PC-3 (cell line): ENCODE measurements at places on chromosomes 4 and X. TPM values are rescaled to one million over a fixed set of nuclear protein-coding genes. Genes with fewer than 3 reads are reported as not detected.

- no peak for DNase-seq
Measured at GRCh38 chrX:19589105-19589504, 73.8 kb upstream of the MAP3K15 start.

DNA sequence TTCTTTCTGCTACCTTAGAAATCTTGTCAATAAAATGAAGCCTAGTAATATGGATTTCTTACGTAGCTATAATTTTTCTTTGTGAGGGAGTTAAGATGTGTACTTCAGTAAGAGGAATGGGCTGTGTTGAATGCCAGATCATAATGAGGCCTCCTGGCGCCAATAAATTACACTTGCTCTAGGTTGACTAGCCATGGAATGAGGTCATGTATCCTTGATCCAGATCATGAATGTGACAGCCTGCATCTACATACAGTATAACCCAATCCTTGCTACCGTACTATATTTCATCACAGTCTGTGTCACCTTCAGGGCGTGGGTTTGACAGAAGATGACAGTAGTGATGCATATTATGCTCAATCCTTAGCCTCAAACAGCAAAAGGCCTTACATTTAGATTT, 36.2 kb downstream of the NHS start:
- DNase-seq: no peak

- peak; percentile 57 for DNase-seq
Measured at GRCh38 chrX:21490341-21490740, 116.1 kb downstream of the CNKSR2 start.

GRCh38 chr4:150098214-150098613, 20.0 kb downstream of the DCLK2 start:
- no peak for DNase-seq

GRCh38 chr4:122403861-122404260, 25.1 kb downstream of the ADAD1 start:
- DNase-seq: no peak

DNA sequence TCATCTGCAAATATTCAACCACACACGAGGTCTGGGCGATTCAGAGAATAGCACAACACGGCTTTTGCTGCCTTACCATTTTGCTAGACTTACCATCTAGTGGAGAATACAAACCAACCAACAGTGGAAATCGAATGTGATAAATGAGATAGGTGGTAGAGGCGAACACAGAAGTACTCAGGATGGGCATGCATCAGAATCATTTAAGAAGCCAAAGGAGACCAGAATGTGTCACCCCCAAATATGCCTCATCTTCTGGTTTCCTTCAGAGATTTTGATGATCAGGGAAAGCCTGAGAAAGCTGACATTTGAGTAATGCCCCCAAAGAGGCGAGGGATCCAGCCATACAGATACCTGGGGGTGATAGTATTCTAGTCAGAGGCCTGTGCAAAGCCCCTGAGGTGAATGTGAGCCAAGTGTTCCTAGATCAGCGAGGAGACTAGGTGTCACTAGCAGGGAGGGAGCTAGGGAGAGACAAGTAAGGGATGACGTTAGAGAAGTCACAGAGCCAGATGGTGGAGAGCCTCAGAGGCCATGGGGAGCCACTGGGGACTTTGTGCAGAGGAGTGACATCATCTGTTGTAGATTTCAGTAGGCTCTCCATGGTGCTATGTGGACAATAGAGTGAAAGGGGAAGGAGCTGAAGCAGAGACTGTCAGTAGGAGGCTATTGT, 1.7 kb downstream of the MTMR1 start:
- DNase-seq: no peak

DNA sequence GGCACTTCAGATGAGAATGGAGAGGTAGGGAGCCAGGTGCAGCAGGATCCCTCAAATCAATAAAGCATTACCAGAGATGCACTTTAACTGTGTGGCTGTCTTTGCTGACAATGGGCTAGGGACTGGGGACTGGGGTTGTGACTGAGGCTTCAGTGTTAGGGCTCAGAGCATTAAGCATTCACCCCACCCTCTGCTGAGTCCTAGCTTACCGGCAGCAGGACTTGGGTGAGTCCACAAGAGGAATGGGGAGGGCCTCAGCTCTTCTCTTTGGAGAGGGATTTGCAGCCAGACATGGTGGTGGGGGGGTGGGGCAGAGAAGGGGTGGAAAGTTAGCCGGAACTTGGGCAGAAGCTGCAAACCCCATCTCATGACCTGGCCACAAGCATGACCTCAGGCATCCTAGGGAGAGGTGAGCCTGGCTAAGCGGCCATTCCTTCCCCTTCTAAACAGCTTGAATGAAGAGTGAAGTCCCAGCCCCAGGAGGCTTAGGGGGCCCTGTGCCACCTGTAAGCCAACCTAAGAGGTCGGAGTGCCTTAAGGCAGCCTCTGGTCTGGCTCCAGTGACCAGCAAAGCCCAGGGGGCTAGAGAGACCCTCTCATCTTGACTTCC, 78.4 kb downstream of the STARD8 start:
- no peak for DNase-seq

- peak; percentile 82 for DNase-seq
Measured at GRCh38 chrX:106955004-106955772, 35.0 kb downstream of the CLDN2 start.

DNA sequence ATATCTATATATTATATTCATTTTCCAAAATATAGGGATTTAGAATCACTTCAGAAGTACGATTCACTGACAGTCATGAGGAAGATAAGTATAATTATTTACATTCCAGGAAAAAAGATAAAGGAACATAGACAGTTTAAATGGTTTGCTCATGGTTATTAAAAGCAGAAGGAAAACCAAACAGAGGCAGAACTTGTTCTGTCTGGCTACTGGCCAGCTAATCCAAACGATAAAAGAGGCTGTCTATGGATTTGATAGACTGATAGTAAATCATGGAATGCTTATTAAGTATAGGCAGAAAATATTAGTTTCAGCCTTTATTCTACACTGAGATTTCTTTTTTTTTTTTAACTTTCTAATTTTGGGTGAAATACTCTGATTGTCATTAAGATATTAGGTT, 50.2 kb downstream of the RPGR start:
- peak; percentile 46 for DNase-seq

DNA sequence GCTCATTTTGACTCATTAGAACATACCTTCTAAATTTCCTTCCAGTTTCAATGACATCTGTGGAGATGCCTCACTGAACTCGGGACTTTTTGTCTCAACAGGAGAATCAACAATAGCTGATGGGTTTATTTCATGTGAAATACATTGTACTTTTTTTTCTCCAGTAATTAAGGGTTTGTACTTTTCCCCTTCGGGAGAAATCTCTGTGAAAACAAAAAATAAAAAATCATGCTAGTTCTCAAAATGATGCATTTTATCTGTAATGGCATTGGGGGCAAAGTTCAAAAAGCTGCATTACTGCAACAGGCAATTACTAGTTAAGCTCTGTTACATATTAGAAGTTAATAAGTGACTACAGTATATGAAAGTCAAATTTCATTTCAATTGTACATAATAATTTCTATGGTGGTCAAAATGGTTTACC, 167.3 kb upstream of the SH3RF1 start:
- no peak for DNase-seq

DNA sequence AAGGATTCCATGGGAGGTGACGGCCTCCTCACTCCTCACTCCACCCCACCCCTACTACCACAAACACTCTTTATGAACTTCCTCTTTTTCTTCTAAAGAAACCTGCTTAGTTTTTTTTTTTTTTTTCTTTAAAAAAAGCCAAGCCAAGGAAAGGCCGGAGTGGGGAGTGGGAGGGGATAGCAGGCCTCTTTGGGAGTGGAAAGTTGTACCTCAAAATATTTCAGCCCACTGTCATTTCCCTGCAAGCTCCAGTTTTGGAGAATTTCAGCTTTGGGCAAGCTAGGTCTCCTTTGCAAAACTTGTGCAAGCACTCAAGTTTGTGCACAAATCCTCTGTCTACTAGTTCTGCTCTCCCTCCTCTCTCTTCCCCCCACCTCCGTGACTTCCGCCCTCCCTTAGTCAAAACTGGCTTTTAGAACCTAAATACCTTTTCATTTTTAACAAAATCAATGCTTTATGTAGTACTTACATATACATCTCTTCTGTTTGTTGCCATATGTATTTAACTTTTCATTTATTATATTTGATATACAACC, 512 bp upstream of the ANTXR2 start:
- DNase-seq: no peak

DNA sequence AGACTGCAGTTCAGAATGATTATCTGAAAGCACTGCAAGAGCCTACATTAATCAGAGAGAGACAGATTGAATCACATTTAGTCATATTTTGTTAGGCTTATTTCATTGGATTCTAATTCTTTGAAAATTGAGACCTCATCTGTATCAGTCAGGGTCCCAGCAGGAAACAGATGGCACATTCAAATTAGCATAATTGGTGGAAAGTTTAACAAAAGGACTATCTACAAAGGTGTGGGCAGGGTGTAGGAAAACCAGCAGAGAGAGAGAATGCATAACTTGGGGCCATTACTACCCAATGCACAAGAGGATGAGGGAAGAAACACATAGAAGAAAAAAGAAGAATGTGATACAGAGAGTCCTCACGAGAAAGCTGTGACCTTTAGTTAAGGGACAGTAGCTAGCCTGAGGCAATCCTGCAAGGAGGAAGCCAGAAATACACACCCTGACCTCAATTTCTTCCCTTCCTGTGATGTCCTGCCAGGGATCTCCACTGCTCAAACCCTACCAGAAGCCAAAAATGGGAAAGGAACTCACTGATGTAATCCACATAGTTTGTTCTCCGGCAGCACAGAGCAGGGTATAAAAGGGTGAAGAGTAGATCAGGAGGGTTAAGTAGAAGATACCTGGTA, 17.7 kb upstream of the XKRX start:
- DNase-seq: peak; percentile 28

DNA sequence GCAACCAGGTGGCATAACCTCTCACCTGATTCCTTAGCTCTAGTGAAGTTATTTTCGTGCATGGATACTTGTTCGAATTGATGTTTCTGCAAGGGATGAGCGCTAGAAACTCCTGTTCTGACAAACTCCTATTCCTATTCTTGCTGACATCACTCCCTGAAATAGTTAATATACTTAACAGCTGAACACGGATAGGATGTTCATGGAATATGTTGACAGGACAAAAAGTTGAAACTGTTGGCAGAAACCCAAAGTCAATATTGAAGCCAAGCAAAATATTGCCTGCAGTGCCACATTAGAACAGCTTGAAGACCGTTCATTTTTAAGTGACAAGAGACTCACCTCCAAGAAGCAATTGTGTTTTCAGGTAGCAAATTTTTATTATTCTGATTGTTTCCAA, at the start of gene KLKB1:
TSS of gene KLKB1 (plus strand) at position 287 of the 400 bp plus-strand sequence. CDS start 689 bp downstream, outside the sequence.
- DNase-seq: no peak

- no peak for DNase-seq
Measured at GRCh38 chr4:9926586-9926985, 94.7 kb downstream of the SLC2A9 start.

- peak; percentile 97 for DNase-seq
Measured at GRCh38 chr4:76850010-76850441, 47.9 kb downstream of the SOWAHB start.

DNA sequence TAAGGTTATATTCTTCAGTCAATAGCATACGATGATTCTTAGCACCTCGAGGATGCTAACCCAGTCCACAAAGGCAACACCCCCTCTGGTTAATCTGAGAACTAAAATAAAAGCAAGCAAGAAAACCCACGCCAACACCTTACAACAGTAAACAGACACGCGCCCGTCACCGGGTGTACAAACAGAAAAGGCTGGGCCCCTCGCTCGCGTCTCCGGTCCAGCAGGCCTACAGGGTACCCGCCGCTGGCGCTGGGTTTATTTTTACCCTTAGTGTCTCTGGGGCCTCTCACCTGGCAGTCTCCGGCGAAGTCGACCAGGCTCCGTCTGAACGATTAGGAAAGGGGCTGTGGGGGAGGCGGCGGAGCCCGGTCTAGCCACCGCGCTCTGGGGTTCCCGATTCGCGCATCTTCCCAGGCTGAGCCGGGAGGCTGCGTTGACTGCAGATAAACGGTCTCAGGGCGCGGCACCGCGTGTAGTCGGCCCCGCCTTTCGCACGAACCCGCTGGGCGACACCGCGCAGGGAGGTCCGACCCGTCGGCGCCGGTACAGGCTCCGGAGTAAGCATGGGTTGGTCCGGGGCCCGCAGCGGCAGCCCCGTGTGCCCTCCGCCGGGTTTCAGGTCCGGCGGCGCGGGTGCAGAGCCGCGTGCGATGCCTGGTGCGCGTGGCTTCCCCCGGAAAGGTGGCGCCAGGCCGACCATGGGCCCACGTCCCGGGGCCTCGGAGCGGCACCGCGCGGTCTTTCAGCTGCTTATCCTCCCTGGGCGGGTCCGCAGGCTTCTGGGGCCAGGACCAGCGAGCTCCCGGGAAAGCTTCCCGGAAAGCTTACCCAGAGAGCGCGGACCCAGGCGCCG, 441 bp downstream of the SLC9B2 start:
- DNase-seq: peak; percentile 41

DNA sequence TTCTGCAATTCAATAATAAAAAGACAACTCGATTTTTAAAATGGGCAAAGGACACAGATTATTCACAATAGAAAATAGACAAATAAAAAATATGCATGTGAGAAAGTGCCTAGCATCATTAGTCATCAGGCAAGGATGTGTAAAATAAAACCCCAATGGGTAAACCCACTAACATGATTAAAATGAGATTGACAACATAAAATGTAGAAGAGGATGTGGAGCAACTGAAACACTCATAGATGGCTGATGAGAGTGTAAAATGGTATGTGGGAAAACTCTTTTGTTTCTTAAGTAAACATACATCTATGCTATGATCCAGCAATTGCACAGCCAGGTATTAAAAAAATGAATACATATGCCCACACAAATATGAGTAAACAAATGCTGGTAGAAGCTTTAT, 177.6 kb downstream of the IQCM start:
- peak; percentile 79 for DNase-seq

GRCh38 chrX:102745857-102746584, 25.5 kb downstream of the GPRASP3 start:
- DNase-seq: no peak

DNA sequence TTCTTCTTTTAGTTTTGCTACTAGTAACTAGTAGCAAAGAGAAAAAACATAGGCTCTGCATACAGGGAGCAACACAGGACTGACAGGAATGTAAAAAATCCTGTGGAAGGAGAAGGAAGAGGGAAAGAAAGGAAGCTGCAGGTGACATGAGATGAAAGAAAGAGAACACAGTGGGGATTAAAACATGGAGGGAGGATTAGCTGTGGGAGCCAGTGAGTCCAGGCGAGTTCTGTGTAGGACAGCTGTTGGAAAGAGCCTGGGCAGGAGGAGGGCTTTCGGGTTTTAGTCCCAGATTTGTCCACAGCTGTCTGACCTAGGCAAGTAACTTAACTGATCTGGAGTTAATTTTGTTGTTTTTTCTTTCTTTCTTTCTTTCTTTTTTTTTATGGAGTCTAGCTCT, 21.6 kb downstream of the CCNG2 start:
- DNase-seq: no peak

The TSR2 gene
- total RNA-seq: 38.6 and 44.6 TPM in 2 replicates

The FRAS1 gene
- 3.4 and 5.5 TPM in 2 replicates for total RNA-seq

The SFRP2 gene
- total RNA-seq: not detected in 2 replicates

The CT45A5 gene
- not detected in 2 replicates for total RNA-seq

The PCDH10 gene
- total RNA-seq: 0.11 and 0.23 TPM in 2 replicates

The GAB3 gene
- 3.1 TPM in 1 of 2 replicates, not detected in the other for total RNA-seq

The DCHS2 gene
- total RNA-seq: 0.06 and 0.22 TPM in 2 replicates

The SMIM10 gene
- total RNA-seq: not detected in 2 replicates
